ENCODE measurements at places on chromosomes 1 and 21. TPM values are rescaled to one million over a fixed set of nuclear protein-coding genes. Genes with fewer than 3 reads are reported as not detected.
A peak's percentile ranks its signal among the peaks of the same experiment; 100 is the strongest.

The C8A gene
- not detected for total RNA-seq

The LAD1 gene
- 2.9 TPM for total RNA-seq

The OLFML2B gene
- 18.4 TPM for total RNA-seq

- DNase-seq: no peak
- H3K36me3 ChIP-seq: no peaks in the 10 kb centered on the region
- H3K27ac ChIP-seq: no peak overlapping the region
- H3K27me3 ChIP-seq: no peaks in the 10 kb centered on the region
- H3K4me1 ChIP-seq: no peaks in the 10 kb centered on the region
These were observed 34.9 kb upstream of the F13B start for GRCh38 chr1:197101978-197102377.

- DNase-seq: no peak
- H3K27ac ChIP-seq: peak overlapping the region; percentile 36
- H3K27me3 ChIP-seq: no peaks in the 10 kb centered on the region
- H3K4me3 ChIP-seq: no peak overlapping the region
These were observed 20.0 kb upstream of the CLIC4 start for GRCh38 chr1:24725209-24725651.

The MIXL1 gene
- total RNA-seq: not detected

The TNFSF4 gene
- total RNA-seq: 0.63 TPM

- H3K4me1 ChIP-seq: no peaks in the 10 kb centered on the region
- H3K27ac ChIP-seq: no peak overlapping the region
- peak; percentile 37 for DNase-seq
These were observed 34.6 kb upstream of the C1orf87 start for GRCh38 chr1:60108196-60108595.
